ENCODE measurements at places on chromosomes 3 and 15.
A peak's percentile ranks its signal among the peaks of the same experiment; 100 is the strongest.

GRCh38 chr3:154428286-154429206 lies 1.4 kb downstream of the GPR149 start:
- no peak for DNase-seq

DNA sequence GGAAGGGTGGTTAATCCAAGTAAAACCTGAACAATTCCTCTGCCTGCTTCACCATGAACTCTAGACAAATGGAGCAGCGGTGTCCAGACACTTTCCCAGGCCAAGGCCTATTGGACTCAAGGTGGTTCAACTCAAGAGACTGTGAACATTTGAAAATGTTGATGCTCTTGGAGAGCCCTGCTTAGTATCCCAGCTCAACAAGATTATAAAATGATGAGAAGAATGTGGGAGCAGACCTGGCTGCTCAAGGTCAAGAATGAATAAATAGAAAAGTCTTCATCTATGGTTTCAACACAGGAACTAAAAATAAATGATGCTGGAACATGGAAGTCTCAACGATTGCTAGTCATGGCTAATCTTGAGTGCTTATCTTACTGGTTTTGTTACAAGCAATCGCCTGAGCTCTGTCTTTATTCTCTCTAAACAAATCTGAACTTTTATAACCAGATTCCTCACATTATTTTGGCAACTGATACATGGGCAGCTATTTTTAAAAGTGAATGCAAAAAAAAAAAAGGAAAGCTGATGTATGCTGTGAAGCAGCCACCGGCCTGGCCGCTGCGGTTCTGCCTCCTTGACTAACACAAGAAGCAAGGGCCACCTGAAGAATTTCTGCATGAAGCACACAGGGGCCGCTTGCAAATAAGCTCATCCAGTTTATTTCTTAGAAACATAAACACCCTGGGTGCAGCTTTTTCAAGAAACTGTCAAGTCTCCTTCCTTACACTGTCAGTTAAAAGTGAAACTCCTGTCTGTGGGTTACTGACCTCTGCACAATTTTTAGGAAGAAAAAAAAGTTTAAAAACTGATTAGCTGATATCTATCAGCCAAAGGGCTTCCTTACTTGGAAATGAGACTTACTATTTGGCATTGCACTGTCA lies 120.1 kb upstream of the ARHGEF3 start:
- DNase-seq = no peak

- DNase-seq = no peak
Measured at GRCh38 chr15:76321602-76322001, 10.3 kb upstream of the ETFA start.

- no peak for DNase-seq
Measured at GRCh38 chr15:62909257-62909656, 133.3 kb upstream of the TPM1 start.

DNA sequence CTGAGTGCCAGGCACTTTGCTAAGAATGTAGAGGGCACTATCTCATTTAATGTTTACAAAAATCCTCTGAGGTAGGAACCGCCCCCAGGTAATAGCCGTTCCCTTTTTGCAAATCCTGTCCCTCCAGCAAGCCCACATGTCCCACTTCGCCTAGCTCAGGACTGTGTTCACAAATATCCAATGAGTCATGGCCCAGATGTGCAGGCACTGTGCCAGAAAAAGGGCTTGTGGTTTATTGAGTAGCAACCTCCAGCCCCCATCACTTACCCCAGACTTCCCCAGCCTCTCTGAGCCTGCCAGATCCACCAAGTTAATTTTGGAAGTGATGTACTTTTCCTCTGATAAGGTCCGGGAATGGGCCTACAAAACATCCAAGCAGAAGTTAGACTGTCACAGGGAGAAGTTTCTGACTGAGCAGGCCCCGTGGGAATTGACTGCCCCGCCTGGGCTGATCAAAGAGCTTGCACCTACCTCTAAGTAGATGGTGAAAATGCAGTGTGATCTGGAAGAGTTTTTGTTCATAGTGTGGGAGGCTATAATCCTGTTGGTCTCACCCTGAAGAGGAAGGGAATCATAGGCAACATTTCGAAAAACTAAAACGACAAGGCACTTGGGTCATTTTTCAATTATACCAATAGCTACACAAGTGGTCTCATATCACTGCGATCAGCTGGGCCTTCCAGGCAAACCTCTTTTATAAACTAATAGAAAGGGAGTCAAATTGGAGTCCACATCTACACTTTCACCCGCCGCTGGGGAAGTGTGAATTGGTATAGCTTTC lies 15.7 kb downstream of the KIF9 start:
- DNase-seq = peak; percentile 70

- DNase-seq = no peak
Measured at GRCh38 chr15:62791694-62792093, 250.9 kb upstream of the TPM1 start.

- no peak for DNase-seq
Measured at GRCh38 chr15:28911310-28911931, 25.6 kb downstream of the APBA2 start.

GRCh38 chr15:90931828-90932659 lies at the start of gene HDDC3:
TSS of gene HDDC3 (minus strand) at chr15:90932549. CDS start at chr15:90932540, 9 bp downstream.
- DNase-seq = peak; percentile 97

DNA sequence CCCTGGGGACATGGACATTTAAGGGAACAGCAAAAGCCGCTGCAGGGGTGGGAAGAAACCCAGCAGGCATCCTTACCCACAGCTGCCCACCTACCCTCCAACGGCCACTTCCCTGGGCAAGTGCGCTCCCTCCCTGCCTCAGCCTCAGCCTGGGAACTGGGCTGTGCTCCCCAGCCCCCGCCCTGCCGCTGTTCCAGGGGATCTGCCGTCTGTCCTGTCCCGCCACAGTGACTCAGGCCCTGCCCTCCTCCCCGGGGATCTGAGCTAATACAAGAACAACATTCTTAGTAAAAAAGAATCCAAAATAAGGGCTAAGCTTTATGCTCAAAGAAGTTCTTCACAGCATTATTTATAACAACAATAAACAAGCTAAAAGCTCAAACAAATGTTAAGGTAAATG lies 7.4 kb upstream of the IQSEC1 start:
- DNase-seq = peak; percentile 79

DNA sequence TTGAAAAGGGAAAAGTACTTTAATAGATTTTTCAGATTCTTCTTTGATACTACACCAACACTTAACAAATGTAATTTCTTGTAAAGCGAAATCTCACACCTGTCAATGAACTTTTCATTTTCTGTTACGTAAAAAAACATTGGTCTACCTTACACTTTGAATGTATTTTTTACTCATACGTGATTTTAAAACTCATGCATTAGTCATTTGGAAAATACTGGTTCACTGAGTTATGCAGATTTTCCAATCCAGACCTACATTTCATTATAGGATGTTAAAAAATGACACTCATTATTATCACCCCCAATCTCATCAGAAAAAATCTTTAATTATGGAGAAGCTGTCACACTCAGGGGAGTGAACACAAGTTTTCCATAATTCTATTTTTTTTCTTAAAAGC lies 14.7 kb downstream of the VPS39 start:
- DNase-seq = no peak

DNA sequence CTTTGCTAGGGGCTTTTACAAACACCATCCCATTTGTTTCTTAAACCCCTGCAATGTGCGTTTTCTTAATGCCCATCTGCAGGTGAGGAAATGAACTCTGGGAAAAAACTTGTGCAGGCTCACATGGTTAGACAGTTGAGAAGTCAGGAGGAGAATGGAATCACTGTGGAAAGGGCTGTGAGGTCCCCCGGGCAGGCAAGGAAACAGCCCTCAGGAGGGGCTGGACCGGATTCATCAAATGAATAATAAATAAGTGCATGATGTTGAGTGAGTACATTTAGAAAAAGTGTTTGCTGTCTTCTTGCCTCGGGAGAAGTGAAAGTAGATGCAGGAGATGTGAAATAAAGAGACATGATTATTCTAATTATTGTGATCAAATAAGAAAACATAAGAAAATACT lies 76.6 kb downstream of the PGPEP1L start:
- no peak for DNase-seq

GRCh38 chr15:49868348-49868747 lies 247.5 kb downstream of the DTWD1 start:
- DNase-seq = no peak

GRCh38 chr3:49013113-49013737 lies 5.2 kb downstream of the DALRD3 start:
- DNase-seq = no peak

- no peak for DNase-seq
Measured at GRCh38 chr15:85427286-85428028, 47.1 kb downstream of the AKAP13 start.

DNA sequence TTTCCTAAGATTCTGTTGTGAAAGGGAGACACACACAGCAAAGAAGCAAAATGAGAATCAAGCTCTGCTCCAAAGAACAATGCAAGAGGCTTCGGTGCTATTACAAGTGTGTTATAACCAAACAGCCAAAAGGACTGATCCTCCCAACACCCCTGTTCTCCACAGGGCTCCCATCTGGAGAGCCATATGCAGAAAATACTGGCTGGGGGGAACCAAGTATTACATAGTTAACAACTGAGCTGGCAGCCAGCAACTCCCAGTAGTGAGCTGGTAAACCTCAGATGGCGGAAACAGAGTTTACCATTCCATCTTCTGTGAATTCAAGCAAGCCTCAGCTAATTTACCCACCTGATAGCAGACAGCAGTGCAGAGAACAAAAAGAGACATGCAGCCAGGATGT lies 156.4 kb downstream of the NTRK3 start:
- DNase-seq = no peak

DNA sequence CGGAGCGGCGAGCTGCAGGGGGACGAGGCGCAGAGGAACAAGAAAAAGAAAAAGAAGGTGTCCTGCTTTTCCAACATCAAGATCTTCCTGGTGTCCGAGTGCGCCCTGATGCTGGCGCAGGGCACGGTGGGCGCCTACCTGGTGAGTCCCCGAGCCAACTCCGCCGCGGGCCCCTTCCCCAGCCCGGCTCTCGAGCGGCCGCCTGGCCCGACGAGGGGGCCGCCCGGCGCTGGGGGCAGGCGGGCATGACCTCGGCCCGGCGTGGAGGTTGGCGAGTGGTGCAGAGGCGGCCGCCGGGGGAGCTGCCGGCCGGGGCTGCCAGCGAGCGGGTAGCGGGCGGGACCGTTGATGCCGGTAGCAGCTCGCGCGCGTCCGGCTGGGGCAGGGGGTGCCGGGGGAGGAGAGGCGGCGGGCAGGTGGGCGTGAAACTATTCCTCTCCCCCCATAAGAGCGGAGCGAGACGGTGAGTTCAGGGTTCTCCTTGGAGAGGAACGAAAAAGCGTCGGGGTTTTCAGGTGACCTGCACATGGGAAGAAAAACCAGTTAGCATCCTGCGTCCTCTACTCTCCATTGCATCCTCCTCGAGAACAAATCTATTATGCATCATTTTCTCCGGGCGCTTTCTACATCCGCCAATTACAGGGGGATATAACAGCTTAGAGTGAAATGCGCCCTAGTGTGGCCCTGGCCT lies 585 bp downstream of the SLCO3A1 start:
- peak; percentile 43 for DNase-seq

- no peak for DNase-seq
Measured at GRCh38 chr3:195566797-195567196, 16.9 kb downstream of the APOD start.

- DNase-seq = peak; percentile 82
Measured at GRCh38 chr15:42427429-42428223, 63.3 kb downstream of the ZNF106 start.

- no peak for DNase-seq
Measured at GRCh38 chr3:139317660-139318430, 26.0 kb upstream of the MRPS22 start.

DNA sequence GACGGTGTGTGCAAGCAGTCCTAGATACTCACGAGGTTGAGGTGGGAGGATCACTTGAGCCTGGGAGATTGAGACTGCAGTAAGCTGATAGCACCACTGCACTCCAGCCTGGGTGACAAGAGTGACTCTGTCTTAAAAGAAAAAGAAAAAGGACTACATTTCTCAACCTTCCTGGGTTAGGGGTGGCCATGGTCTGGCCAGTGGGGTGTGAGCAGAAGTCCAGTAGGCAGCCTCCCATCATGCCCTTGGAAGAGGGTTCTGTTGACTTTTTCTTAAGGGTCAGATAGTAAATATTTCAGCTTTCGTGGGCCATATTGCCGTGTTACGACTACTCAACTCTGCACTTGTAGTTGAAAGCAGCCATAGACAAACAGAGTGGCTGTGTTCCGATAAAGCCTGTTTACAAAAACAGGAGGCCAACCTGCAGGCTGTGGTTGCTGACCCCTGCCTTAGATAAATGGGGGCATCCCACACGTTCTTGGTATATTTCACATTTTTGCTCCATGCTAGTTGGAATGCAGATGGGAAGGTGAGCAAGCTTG lies 31.0 kb upstream of the PDE8A start:
- no peak for DNase-seq

- DNase-seq = no peak
Measured at GRCh38 chr3:37481982-37482381, 307.6 kb upstream of the LRRFIP2 start.

DNA sequence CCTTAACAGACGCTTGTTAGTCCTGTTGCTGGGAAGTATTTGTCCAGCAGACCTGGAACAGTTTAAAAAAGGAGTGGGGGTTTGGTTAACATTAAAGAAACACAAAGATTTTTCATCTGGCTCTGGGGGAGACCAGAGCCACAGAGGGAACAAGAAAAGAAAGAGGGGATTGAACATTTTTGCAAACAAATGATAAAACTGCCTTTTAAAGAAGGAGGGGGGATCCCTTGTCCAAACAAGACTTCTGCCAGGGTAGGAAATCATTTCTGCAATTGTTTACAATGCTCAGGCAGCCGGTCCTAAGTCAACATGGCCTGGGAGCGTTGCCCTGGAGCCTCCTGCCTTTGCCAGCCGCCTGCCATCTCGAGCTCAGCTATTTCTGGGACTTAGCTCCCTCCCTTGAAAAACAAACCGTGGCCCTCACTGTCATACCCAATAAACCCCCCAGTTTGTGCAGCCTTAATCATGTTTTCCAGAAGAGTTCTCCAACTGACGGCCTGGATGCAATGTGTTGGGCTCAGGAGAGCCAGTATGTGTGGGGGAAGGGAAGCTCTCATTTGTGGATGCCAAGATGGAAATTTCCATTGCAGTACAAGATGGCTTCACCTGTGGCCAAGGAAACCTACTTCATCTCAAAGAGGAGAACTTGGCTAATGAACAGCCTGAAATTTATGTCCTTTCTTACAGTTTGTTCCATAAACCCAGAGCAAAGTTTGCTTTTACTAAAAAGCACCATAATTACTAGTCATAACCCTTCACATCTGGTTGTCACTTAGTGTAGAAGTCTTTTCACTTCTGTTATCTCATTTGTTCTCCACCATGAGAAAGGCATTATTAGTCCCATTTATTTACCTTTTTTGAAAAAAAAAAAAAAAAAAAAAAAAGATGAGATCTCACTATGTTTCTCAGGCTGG lies 75.9 kb upstream of the RNU6-1 start:
- no peak for DNase-seq

DNA sequence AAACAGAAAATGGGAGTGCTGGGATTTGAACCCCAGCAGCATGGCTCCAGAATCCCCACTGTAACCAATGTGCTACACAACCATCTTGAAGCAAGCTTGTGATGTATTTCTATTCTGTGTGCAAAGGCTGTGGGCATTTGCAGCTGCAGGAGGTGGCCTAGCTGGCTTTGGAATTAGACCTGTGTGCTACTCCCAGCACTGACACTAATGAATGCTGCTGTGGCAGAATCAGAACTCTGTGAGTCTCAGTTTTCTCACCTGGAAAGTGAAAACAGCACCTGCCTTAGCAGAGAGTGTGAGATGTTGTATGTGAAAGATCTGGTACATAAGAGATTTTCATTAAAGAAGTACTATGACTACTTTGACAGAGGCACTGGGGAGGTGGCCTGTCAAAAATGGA lies 21.5 kb upstream of the SMAD6 start:
- DNase-seq = no peak
